OCI-M1 (cell line): ENCODE measurements at places on chromosomes 1 and 21.

GRCh38 chr21:26809745-26810144, 35.5 kb downstream of the ADAMTS1 start:
- no peak for DNase-seq

DNA sequence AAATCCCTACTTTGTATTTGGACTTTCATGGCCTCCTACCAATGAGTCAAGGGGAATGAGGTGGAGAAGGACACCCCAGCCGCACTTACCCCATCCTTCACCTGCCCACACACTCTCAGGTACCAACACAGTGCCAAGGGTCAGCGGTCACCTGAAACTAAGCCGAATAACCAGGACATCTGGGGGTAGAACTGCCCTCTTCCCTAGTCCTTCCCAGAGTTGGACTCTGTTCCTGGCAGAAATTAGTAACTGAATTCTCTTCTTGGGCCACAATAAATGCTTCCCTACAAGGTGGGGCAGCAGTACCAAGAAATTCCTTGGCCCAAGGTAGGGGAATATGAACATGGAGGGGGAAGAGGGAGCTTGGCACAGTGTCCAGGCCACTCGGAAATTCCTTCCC, 7.3 kb downstream of the SLC45A3 start:
- DNase-seq, result no peak

- no peak for DNase-seq
These were observed 213.3 kb downstream of the ROR1 start for GRCh38 chr1:63987014-63987627.

- DNase-seq, result peak; percentile 57
These were observed 35.0 kb upstream of the TDRD10 start for GRCh38 chr1:154466921-154467417.

GRCh38 chr1:67630438-67631045, 54.5 kb upstream of the GADD45A start:
- no peak for DNase-seq

DNA sequence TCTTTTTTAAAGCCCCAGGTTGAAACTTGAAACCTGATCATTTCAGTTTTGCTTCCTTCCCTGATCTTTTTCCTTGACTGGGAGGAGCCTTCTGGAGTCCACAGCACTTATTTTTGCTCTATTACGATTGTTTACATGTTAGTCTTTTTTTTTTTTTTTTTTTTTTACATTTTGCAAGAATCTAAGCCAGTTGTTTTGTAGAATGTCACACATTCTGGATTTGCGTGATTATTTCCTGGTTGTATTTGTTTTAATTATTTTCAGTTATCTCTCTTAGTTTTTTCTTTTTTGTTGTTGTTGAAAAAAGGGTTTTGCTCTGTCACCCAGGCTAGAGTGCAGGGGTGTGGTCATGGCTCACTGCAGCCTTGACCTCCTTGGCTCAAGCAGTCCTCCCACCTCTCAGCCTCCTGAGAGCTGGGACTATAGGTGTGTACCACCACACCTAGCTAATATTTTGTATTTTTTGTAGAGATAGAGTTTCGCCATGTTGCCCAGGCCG, 32.8 kb downstream of the OSBPL9 start:
- DNase-seq, result no peak

- DNase-seq, result no peak
These were observed 45.8 kb upstream of the HMGB4 start for GRCh38 chr1:33818071-33818470.

- no peak for DNase-seq
These were observed 640.7 kb upstream of the PTBP2 start for GRCh38 chr1:96080925-96081324.

- DNase-seq, result peak; percentile 28
These were observed 20.5 kb upstream of the THRAP3 start for GRCh38 chr1:36203554-36204346.

DNA sequence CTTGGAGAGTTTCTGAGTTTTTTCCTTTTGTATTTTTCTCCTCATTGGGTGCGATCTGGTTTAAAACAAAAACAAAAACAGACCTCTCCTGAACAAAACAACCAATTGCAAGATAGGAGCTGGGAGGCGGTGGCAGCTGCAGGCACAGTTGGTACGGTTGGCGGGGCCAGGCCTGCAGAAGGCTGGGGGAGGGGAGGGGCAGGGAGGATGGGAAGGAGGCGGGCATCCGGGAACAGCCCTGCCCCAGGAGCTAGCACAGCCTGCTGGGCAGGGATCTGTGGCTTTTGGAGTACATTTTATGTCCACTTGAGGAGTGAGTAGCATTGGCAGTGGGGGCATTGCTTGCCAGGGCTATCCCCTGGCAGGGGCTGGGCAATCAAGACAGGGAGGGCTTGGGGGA, 5.2 kb downstream of the CAPN9 start:
- no peak for DNase-seq

DNA sequence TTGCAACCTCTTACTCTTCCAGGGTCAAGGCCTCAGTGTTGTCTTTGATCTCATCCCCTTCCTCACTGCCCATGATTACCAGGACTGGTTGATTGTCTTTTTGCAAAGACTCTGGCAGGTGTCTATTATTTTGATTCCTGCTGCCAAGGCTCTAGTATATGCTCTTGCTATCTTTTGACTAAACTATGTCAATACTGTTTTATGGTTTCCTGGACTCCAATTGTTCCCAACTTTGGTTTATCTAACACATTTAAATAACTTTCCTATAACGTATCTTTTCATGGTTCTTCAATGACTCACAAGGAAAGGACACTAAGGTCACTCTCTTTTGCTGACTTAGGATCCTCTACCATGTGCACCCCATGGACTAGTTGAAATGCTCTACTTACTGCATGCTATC, 141.5 kb downstream of the PTPRC start:
- no peak for DNase-seq

GRCh38 chr1:224539971-224540370, 76.1 kb upstream of the CNIH3 start:
- peak; percentile 25 for DNase-seq

DNA sequence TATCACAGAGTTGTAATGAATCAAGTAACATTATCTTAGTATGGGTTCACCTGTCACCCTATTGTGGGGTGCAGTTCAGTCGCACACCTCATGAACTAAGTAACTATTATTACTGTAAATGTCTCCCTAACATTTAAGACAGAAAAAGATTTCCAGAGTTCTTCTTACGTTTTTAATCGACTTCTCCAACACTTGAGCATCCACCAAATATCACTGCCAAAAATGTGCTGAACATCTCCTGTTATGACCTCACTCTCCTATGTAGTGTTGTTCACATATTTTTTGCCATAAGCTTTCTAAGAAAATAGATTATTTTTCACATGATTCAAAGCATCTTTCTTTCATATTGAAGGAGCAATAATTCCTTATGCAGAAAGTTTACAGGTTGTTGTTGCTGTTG, 1.3 kb downstream of the TTLL7 start:
- no peak for DNase-seq
